ENCODE measurements at places on chromosomes 13 and 19.
A peak's percentile ranks its signal among the peaks of the same experiment; 100 is the strongest.

DNA sequence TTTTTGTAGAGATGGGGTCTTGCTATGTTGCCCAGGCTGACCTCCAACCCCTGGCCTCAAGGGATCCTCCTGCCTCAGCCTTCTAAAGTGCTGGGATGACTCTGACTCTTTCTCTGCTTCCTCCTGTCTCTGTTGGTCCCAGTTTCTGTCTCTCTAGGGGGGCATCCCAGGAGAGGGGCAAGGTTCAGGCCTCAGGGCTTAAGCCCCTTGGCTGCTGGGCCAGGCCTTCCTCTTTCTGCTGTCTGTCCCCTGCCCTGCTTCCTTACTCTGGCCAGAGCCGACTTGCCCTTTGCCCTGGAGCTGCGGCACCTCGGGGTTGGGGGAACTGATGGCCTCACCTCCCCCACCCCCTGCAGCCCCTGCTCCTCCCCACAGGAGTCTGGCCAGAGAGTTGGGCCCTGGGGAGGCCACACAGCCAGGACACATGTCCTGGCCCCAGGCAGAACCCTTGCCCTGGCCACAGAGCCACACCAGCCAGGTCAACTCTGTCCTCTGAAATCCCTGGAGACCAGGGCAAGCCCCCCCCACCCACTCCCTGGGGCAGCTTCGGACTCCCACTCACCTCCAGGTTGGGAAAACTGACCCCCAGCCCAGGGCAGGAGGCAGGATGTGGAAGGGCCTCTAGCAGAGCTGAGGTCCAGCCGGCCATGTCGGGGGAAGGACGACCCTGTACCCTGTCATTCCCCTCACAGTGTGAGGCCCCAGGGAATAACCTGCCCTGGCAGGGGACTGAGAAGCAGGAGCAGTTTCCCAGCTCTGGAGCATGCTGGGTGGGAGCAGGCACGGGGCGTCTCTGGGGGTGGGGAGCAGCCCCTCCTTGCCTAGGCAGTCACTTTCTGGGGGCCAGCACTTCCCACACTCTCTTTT lies 23.7 kb downstream of the CEBPA start:
- no peak for DNase-seq

GRCh38 chr13:30443957-30444404 lies 21.7 kb downstream of the UBE2L5 start:
- no peak for DNase-seq

- DNase-seq: no peak
These were observed 15.6 kb downstream of the PABPC3 start for GRCh38 chr13:25111585-25111956.

GRCh38 chr19:1055886-1056620 lies 10.9 kb upstream of the ARHGAP45 start:
- DNase-seq: no peak

DNA sequence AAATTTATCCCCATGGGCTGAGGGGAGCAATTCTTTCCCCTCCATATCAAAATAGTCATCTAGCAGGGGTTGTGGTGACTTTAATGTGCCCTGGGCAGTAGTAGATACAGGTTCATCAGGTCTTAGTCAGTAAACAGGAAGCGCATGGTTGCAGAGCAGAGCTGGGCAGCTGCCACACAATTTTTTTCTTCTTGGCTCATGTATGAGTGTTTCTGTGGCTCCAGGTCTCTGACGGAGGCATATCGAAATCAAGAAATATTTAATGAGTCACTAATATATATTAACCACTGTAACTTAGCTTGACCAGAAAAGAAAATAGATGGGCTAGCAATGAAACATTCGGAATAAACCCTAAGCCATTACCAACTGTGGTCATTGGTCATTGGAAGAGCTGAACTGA lies 68.4 kb upstream of the UBL3 start:
- DNase-seq: no peak

GRCh38 chr13:28037399-28037798 lies 48.9 kb upstream of the URAD start:
- DNase-seq: no peak

DNA sequence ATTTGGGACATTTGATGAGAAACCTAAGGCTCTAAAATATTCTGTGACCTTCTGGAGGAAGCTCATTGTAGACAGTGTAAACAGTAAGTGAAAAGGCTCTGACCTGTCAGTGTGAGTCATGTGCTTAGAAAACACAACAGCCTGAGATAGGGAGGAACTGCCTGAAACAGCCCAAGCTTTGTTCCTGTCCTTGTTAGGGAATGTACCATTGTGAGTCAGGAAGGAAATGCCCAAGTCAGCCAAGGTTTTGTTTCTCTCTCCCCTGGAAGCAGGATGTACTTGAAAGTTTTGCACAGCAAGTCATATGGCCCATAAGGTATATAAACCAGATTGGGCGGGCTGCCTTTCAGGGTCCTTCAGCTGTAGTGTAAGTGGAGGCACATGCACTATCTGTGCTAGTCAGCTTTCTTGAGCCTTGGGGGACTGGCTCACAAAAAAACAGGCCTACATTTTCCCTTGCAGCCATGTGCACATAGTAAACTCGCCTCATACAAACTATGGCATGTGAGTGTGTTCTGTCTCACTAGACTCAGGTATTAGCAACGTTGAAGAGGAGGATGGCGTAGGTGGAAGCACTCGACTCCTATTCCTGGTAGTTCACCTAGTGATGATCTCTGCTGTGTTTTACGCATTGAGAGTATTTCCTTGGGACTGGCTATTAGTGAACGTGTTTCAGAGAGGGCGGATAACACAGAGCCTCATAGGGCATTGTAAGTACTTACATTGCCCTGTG lies 141.2 kb upstream of the KLHL1 start:
- no peak for DNase-seq

- peak; percentile 78 for DNase-seq
These were observed 8.7 kb downstream of the HOMER3 start for GRCh38 chr19:18932216-18932841.

DNA sequence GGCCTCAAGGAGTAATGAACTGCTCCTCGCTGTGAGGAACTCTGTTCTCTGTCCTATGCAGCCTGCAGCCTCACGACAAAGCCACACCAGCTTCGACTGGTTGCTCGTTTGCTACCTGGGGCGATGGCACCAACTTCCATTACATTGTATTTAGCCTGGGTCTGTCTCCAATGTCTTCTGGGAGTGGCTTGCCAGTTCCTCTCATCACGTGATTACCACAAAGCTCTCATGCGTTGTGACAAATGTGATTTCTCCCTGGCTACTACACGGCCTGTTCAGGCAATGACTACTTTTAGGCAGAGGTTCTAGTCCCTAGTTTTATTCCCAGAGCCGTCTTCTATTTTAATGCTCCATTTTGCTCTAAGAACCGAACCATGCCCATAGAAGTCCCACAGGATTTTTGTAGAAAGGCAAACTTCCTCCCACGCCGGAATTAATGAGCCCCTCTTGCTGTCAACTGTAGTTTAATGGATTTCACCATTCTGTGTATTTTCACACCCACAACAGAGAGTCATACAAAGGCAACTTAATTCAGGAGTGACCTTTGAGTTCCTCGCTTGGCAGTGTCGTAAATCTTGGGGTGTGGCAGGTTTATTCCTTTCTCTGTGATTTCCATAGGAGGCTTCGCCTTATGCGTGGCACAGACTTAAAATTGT lies 351.9 kb downstream of the EFNB2 start:
- no peak for DNase-seq

DNA sequence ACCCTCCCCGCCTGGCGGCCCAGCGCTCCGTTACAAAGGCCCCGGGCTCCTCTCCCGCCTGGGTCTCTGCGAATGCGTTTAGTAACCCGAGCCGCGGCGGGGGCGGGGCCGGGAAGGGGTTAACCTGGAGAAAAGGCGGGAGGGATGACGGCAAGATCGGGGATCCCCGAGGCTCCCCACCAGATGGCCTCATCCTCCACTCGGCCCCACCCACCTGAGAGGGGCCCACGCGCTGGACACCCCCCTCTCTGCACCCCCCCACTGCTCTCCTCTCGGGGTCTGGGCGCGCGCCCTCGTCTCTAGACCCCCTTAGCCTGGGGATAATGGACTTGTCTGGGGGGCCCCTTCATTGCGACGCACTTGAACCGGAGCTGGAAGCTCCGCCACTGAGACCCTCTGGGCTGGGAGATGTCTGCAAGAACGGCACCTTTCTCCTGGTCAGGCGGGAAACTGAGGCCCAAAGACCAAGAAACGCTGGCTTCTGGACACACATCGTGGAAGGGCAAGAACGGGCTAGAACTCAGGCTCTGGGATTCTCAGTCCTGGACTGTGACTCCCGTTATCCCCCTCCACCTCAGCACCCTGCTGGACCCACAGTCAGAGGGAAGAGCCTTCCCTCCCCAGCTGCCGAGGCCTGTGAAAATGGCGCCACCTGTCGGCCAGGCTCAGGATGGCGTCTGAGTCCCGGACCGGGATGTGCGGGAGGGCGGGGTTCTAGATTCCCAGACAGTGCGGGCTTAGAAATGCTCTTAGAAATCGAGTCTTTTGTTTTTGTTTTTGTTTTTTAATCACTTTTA lies 2.9 kb upstream of the LTBP4 start:
- DNase-seq: peak; percentile 78

GRCh38 chr13:46313432-46314257 lies 73.4 kb downstream of the RUBCNL start:
- DNase-seq: no peak

- DNase-seq: no peak
These were observed at the start of gene DPF1 for GRCh38 chr19:38224014-38224862. DPF1 (minus strand) TSS chr19:38224222; CDS start chr19:38224142, 80 bp downstream.

- DNase-seq: no peak
These were observed 115.0 kb downstream of the RAB20 start for GRCh38 chr13:110446575-110446890.

- no peak for DNase-seq
These were observed 600 bp upstream of the HMGB1 start for GRCh38 chr13:30466358-30466714.

- no peak for DNase-seq
These were observed 82.7 kb downstream of the SLC10A2 start for GRCh38 chr13:102983496-102983895.

DNA sequence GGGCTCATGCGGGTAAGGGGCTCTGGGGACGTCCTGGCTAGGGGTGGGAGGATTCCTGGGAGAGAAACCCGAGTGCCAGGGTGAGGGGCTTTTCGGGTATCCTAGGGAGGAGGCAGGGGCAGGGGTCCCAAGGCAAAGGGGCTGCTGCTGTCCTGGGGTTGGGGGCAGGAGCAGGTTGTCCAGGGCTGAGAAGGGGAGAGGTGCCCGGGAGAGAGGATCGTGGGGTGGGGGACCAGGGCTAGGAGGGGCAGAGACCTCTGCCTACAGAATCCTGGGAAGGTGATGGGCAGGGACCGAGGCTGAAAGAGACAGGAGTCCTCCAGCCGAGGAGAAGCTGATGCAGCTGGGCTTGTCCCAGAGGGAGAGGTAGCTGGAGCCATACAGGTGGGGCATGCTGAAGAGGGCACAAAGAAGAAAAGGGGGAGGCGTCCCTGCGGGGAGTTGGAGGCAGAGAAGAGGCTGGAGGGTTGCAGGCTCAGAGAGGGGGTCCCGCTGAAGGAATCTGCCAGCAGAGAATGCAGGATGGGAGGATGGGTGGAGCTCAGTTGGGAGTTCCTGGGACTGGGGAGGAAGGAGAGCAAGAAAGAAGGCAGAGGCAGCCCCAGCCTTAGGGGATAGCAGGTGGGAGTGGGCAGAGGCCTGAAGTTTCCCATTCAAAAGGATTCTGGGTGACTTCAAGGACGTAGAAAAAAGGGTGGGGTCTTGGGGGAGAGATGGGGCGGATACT lies 574 bp downstream of the CYP2S1 start:
- no peak for DNase-seq

GRCh38 chr19:1765232-1765903 lies 12.1 kb downstream of the ONECUT3 start:
- no peak for DNase-seq

DNA sequence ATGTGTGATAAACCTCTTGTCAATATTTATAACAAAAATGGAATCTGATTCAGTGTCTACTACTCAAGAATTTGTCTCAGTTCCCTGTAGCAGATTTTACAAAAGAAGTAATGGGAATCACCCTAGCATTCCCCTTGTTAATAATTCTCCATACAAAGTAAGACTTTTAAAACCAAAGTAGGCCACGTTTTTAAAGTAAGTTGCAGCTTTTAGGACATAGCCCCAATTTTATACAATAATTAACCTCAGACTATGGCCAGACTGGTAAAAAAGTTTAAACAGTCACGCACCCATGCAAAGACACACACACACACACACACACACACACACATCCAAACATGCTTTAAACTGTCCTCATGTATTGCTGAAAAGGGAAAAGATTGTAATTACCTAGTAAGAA lies 589.9 kb downstream of the PCDH9 start:
- DNase-seq: no peak

DNA sequence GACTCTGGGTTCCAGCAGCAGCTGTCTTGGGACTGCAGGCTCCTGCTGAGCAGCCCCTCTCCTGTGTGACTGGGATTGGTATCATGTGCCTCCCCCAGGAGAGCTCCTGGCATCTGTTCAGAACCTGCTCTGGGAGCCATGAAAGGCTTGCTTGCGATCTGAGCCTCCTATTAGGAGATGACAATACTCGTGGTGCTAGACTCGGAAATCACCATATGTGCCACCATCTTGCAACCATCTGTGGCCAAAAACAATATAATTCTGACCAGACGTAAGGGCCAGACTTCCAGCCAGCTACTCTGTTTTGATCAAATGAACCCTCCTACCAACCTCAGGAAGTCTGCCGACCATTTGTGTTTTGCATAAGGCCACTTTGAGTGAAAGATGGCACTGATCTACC lies 484.7 kb downstream of the IRS2 start:
- DNase-seq: no peak

- DNase-seq: no peak
These were observed 260.3 kb downstream of the B3GLCT start for GRCh38 chr13:31460061-31460460.
